ENCODE measurements at places on chromosomes 6 and 20.

GRCh38 chr20:45976086-45976485 is 4.1 kb upstream of the ZNF335 start:
- no peak for DNase-seq

GRCh38 chr20:46118481-46119020 is 437 bp downstream of the CD40 start:
- peak; percentile 61 for DNase-seq

- DNase-seq: no peak
Measured at GRCh38 chr6:20154753-20155152, 57.5 kb downstream of the MBOAT1 start.

- peak; percentile 84 for DNase-seq
Measured at GRCh38 chr6:53335224-53335994, 13.3 kb downstream of the ELOVL5 start.

GRCh38 chr20:23334111-23334510 is 16.5 kb upstream of the NXT1 start:
- DNase-seq: no peak

GRCh38 chr6:163457637-163458561 is 43.4 kb downstream of the QKI start:
- no peak for DNase-seq

DNA sequence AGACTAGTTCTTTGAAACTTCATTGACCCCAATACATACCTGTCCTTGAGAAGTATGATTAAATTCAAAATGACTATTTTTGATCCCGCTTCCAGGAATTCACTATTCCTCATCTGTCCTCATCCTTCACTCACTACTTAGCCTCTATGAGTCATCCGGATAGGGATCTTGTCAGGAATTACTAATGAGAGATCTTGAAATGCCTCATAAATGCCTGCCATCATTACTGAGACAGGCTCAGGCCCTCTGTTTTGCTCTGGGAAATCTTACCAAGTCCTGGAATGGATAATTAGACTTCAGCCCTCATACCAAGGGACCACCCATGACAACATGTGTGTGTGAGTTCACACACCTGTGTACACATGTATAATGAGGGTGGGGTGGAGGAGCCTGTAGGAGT is 2.8 kb upstream of the CYP24A1 start:
- DNase-seq: no peak

DNA sequence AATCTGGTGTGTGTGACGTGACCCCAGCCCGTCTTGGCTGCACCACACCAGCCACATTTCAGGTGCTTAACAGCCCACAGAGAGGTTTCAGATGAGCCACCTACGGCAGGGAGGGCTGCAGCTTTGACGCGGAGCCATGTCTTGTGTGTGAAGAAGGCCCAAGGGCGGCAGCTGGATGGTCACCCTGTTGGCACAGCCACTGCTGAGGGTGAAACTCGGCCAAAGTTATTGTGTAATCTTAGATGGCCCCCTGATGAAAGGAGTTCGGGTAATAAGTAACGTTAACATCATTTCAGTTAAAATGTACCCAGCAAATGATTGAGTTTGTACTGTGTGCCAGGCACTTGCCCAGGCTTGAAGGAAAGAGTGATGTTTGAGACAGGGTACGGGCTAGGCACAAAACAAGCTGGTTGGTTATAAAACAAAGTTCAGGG is 97.2 kb downstream of the SSR1 start:
- DNase-seq: no peak

DNA sequence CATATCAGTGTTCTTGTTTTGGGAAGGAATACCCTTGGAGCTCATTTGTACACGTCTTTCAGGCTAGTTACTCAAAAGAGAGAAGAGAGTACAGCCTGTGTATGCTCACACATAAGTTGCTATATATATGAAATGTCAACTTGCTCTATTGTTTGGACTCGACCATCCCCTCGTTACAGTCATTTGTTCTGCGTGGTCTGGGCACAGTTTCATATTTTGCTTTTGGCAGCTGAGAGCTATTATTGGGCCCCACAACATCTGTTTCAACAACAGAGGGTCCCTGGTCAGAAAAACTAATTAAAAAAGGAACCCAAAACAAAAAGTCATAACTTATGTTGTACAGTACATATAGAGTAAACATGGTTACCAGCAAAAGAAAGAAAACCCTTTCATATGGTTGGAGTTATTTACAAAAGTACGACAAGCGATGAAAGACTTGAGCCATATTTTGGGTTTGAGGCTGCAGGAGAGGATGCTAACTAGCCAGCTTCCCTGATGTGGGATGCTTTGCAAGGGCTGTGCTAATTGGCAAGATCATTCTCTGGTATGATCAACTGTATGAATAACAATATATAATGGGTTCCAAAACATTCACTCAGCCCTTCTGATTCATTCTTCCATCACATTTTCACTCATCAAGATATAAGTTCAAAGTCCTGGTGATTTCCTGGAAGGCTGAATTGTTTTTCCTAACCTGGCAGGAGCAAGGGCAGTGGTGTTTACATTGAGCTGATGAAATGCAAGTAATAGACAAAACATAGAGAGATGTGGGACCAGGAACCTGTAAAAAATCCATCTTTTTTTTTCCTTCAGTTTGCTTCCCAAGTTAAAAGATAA is 137.9 kb downstream of the RPS12 start:
- DNase-seq: no peak

DNA sequence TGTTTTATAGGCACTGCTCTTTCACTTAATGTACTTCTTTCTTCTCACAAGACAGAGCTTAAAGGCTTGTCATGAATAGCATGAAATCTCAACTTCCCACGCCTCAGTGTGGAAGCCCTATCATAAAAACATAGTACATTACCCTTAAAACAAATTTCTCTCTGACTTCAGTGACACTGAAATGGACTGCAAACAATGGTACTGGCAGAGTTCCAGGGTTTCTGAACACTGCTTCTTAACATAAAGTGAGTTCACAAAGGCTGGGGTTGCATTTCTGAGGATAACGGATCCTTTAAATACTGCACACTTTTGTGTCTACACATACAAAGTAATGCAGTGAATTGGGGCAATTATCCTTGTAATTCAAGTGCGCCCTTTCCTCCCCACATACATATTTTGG is 32.3 kb upstream of the PLEKHG1 start:
- no peak for DNase-seq

- no peak for DNase-seq
Measured at GRCh38 chr6:159646733-159647132, 46.3 kb downstream of the SOD2 start.

DNA sequence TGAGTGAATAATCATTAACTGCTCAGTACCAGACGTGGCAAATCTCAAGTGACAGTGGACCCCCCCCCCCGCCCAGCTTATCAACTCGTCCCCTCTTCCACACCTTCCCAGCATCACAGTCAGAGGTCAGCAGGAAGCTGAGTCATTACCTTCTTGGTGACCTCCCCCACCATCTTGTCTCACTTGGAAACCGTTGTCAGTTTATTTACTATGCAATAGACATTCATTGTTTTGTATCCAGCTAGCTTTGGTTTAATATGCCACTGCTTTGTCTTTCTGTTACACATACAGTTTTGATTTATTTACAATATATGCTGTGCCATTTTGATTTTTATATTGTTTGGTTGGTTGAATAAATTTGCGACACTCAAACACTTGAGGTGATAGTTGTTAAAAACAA is 158.1 kb downstream of the QKI start:
- no peak for DNase-seq

- DNase-seq: no peak
Measured at GRCh38 chr6:44855562-44856411, 468.3 kb downstream of the CDC5L start.

DNA sequence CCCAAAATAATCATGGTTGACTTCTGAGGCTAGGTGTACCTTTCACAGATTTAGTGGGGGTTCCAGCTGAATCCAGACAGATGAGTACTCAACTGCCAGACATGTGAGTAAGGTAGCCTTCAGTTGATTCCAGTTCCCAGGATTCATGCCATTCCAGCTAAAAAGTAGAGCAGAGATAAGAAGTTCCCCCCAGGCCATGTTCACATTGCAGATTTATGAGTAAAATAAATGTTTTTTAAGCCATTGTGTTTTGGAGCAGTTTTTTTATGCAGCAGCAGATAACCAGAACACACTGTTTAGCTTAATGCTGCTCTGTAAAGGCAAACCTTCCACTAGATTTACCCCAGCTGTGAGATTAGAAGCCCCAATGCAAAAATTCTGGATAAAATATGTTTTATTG is 245.0 kb downstream of the RFPL4B start:
- no peak for DNase-seq

DNA sequence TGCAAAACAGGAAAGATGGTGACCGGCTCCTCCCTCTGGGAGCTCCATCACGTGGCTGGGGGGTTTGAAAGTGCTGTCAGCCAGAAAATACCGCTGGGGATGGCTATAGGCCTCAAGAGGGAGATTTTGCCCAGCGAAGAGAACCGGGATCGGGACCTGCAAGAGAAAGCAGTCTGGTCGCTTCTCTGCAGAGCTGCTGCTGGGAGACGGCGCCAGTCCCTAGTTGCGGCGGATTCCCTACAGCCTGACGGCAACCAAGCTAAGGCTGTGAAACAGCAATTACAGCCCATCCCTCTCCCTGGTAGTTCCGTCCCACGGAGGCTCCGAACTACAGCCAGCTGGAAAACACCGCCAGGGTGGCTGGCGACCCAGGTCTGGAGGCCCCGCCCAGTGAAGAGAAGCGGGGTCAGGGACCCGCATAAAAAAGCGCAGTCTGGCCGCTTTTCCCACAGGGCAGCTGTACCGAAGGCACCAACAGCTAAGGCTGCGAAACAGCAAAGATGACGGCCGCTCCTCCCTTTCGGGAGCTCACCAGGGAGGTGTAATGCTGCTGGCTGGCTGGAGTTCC is 238.1 kb upstream of the IRAK1BP1 start:
- DNase-seq: no peak

DNA sequence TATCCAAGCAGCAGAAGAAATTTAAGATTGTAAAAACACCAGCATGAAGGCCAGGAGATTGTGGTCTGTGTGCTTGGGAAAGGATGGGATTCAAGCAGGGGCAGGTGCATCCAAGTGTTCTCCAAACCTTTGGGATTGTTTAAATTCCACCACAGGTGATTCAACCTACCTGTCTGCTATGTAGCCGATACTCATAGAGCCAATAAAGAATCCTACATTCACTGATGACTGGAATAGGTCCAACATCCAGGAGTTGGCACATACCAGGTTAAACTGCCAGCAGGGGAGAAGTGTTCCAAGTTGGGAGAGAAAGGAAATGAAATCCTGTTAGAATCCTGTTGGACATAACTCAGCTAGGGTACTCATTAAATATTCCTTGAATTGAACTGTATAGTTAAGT is 2.2 kb downstream of the SLC22A2 start:
- DNase-seq: no peak

- no peak for DNase-seq
Measured at GRCh38 chr6:162777091-162777490, 49.3 kb downstream of the PACRG start.
